ENCODE measurements at places on chromosomes 6 and 20. TPM values are rescaled to one million over a fixed set of nuclear protein-coding genes. Genes with fewer than 3 reads are reported as not detected.

The NOX3 gene
- not detected for total RNA-seq

The MYB gene
- 1.4 TPM for total RNA-seq

The KCNK5 gene
- total RNA-seq, result 2.8 TPM

The SOBP gene
- total RNA-seq, result 2.5 TPM

The LGSN gene
- total RNA-seq, result not detected

The LINC00237 gene
- total RNA-seq, result not detected

The MLIP gene
- not detected for total RNA-seq

The C6orf58 gene
- total RNA-seq, result not detected

The BTN1A1 gene
- total RNA-seq, result not detected

The ELOVL4 gene
- 2.1 TPM for total RNA-seq

The JPH2 gene
- total RNA-seq, result 2.9 TPM

The SPACA1 gene
- not detected for total RNA-seq

The ZSCAN23 gene
- total RNA-seq, result 0.87 TPM

The MDFI gene
- 48.5 TPM for total RNA-seq

The PDYN gene
- total RNA-seq, result not detected

The PCNA gene
- 327 TPM for total RNA-seq

The RIMS1 gene
- 0.58 TPM for total RNA-seq

The E2F1 gene
- 17.1 TPM for total RNA-seq

The NOTCH4 gene
- 2.0 TPM for total RNA-seq

The PFDN4 gene
- 64.0 TPM for total RNA-seq

The MTG2 gene
- total RNA-seq, result 23.4 TPM

The SNAP25 gene
- total RNA-seq, result 1.4 TPM

The POM121L2 gene
- total RNA-seq, result not detected

The MAPK13 gene
- 33.8 TPM for total RNA-seq

The PHF20 gene
- total RNA-seq, result 19.0 TPM

Measured in epithelial cell of proximal tubule (primary cell).